ENCODE measurements at places on chromosomes 7 and 10.

DNA sequence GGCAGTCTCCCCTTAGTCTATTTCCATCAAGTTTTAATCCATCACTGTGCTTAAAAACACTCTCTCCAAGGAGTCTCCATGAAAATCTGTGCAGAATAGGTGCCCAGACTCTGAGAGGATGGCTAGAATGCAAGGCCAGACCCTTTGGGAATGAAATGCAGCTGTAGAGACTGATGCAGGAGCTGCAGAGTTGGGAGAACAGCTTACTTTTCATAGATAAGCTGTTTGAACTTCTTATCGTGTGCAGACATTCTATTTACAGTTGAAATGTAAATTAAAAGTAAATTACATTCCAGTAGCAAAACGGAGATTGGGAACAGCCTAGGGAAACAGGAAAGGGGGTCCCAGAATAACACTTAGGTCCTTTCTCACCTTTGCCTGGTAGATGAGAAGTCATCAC, 14.9 kb downstream of the ZNF22 start:
- DNase-seq = no peak

DNA sequence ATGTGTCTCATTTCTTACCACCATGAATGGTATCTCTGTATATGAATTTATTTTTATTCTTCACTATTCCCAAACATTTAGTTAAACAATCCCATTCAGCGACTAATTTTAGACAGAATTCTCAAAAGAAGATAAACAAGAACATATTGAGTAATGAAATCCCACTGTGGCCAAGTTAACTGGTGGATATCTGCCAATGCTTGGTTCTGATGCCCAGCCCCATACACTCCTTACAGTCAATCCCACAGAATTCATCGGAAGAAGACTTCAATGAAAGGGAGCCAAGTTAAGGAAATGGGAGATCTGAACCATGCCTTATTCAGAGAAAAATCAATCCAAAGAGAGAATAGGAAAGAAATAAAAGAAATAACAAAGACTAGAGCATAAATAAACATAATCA, 518.0 kb downstream of the XPNPEP1 start:
- DNase-seq = no peak

GRCh38 chr10:90722832-90723231, 135.0 kb downstream of the HTR7 start:
- DNase-seq = no peak

GRCh38 chr7:101989101-101989500, 171.7 kb downstream of the CUX1 start:
- no peak for DNase-seq

DNA sequence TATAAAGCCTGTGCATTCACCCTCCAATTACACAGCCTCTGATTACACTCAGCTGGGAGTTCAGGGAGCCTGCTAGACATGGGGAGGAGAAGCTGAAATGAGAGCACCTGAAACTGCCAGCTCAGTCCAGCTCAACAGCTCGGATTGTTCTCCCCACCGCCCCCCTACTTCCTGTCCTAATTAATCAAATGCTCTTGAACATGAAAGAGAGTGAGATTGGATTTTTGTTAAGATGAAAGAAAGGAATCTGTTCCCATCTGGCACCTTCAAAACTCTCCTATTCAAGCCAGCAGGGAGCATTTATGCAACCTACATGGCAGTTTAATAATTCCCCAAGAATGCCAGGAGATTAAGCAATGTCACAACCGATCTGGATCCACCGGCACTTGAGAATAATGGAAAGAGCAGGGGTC, 98.0 kb downstream of the NPSR1 start:
- DNase-seq = no peak

DNA sequence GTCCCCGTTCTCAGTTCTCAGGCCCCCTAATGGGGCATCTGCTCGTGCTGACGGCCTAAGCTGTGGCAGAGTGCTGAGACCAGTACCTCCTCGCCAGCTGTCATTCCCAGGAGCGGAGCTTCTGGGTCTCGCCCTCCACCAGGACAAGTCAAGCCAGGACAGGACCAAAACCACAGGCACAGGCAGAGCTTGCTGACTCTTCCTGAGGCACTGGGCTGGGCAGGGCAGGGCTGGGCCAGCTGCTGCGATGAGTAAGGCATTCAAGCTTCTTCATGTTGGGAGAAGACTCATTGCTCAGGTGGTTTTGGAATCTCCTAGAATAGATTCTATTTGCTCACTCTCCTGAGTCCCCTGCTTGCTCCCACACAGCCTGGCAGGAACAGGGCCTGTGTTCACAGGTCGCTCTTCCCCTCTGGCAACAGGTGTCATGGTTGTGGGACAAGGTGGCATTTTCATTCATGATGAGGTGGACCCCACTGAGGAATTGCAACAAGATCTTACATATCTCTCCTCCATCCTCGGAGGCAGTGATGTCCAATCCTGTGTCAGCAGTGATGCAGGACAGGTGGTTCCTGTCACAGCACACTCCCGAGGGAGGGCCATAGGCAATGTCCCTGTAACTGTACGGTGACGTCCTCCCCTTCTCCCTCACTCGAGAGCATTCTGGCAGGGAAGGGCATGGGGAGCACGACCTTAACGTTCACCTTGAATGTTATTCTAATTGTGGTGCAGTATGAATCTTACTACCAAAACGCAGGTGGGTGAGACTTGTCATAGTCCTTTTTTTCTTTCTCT, 17.0 kb upstream of the SH3PXD2A start:
- DNase-seq = no peak

GRCh38 chr7:88789480-88790064, 6.0 kb downstream of the TEX47 start:
- no peak for DNase-seq

DNA sequence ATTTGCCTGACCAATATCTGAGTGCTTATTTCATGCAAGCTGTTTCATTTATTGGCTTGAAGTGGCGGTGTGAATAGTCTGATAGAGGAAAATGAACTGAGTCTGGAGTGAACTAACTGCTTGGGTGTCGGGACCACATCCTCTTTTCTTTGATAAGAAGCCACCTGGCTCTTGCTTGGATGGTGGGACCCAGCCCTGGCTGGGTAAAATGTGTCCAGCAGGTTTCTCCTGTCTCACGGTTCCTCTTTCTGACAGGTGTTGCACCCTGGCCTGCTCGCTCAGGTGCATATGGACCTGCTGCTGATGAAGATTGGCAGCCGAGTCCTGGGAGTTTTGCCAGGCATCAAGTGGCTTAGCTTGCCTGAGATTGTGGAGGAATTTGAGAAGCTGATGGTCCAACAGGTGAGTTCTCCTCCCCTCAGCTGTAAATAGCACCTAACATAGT, 1.6 kb downstream of the ADCK2 start:
- DNase-seq = no peak

GRCh38 chr7:45622058-45622457, 47.9 kb downstream of the ADCY1 start:
- no peak for DNase-seq

GRCh38 chr10:132467464-132468149, 70.0 kb upstream of the INPP5A start:
- DNase-seq = no peak

- no peak for DNase-seq
Measured at GRCh38 chr7:156074084-156074483, 261.8 kb upstream of the SHH start.

DNA sequence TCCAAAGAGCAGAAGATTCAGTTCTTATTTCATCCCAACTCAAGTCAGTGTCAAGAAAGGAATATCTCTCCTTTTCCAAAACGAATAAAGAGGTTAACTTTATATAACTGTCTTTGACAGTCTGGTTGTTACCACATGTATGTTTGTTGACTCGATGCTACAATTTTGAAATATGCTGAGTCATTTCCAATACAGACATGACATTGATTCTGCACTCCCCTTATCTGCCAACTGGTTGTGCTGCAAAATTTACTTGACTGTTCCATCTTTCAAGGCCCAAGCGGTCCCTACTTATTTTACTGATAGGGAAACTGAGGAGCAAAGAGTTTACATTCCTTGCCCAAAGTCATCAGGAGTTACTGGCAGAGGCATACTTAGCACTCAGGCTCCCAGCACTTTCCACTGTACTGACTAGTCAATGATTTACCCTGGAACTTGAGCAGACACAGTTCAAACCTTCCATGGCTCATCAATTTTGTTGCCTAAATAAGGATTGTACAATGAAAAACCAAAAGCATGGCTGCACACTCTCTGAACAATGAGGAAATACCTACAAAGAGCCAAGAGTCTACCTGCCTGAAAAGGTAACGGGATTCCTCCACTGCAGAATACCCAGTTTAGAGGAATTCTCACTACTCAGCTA, 52.8 kb downstream of the ABLIM1 start:
- no peak for DNase-seq

GRCh38 chr10:75470901-75471300, 39.5 kb downstream of the LRMDA start:
- no peak for DNase-seq

GRCh38 chr7:140350056-140350455, 48.3 kb downstream of the SLC37A3 start:
- DNase-seq = no peak

DNA sequence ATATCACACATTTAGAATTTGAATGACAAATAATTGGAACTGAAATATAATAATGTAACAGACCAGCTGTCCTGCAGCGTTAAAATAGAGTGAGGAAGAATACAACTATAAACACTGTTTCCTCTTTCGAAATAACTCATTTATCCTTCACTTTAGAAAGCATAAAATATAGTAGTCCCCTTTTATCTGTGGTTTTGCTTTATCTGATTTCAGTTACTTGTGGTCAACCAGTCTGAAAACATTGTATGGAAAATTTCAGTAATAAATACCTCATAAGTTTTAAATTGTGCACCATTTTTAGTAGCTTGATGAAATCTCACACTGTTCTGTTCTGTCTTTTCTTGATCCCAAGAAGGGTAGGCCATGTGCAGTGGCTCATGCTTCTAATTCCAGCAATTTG, 31.7 kb downstream of the POLR1F start:
- no peak for DNase-seq

DNA sequence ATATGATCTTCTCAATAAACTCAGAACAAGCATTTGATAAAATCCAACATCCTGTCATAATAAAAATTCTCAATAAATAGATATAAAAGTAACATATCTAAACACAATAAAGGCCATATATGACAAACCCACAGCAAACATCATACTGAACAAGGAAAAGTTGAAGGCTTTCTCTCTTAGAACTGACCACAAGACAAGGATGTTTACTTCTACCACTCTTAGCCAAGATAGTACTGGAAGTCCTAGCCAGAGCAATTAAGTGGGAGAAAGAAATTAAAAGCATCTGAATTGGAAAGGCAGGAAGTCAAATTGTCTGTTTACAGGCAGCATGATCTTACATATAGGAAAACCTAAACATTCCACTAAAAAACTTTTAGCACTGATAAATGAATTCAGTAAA, 510.9 kb downstream of the ANKRD7 start:
- DNase-seq = no peak

DNA sequence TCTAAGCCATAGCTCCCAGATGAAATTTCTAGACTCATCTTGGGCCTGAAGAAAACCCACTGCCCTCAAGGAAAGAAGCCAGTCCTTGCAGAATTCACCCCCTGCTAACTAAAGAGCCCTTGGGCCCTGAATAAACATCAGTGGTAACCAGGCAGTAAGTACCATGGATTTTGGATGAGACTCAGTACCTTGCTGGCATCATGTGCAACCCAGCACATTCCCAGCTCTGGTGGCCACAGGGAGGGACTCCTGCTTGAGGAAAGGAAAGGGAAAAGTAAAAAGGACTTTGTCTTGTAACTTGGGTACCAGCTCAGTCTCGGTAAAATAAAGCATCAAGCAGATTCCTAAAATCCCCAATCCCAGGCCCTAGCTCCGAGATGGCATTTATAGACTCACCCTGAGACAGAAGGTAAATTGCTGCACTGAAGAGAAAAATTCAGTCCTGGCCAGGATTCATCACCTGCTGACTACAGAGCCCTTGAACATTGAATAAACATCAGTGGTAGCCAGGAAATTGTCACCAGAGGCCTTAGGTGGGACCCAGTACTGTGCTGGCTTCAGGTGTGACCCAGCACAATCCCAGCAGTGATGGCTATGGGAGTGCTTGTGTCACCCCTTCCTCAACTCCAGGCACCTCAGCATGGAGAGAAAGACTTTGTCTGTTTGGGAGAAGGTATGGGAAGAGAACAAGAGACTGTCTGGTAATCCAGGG, 31.2 kb upstream of the SFTPD start:
- DNase-seq = no peak

- DNase-seq = no peak
Measured at GRCh38 chr10:60877777-60878120, 66.2 kb downstream of the RHOBTB1 start.

GRCh38 chr7:39592586-39592985, 26.4 kb downstream of the YAE1 start:
- DNase-seq = no peak

GRCh38 chr10:21048068-21048467, 151.0 kb upstream of the NEBL start:
- DNase-seq = no peak

GRCh38 chr10:8919280-8919679, 864.8 kb downstream of the GATA3 start:
- DNase-seq = no peak

- no peak for DNase-seq
Measured at GRCh38 chr7:45978010-45978681, 57.1 kb upstream of the IGFBP3 start.

DNA sequence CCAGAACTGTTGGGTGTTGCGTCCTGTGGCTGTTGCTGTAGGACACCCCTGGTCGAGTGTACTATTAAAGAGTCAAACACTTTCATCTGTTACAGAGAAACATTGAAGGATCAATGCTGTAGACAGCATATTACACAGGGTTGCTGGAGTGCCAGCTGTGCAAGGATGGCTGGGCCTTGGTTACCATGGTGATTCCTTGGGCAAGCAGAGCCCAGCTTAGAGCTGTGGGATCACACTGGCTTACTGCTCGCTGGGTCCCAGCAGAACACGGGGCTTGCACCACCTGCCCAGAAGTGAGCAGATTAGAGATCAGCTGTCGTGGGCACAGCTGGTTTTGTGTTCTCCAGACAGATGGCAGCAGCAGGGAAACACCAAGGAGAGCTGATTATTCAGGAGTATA, 76.0 kb downstream of the GPR141 start:
- no peak for DNase-seq

- DNase-seq = no peak
Measured at GRCh38 chr7:151068069-151068773, 8.8 kb downstream of the SLC4A2 start.

GRCh38 chr10:112985690-112986543, 35.9 kb downstream of the TCF7L2 start:
- no peak for DNase-seq

DNA sequence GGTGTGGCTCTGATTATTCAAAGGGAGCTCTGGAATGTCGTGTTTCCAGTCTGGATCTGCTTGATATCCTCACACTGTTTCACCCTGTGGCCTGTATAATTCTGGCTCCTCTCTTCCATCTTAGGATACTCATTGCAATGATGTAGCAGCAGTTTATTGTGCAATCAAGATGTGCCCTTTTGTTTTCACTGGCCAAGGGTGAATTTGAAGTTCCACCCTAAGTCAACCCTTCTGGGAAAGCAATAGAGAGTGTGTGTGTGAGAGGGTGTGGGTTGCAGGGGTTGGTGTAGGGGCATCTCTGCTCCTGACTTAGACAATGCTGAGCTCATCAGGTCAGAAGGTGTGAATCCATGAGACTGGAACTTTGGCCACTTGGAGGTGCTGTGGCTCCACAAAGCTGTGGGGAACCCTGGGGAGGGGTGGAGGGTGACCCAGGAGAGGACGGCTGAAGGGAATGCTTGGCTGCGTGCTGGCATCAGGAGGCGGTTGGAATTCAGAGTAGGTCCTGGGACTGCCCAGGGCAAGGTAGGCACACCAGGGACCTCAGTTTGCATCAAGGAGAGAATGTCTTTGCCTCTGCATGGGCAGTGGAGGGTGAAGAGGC, 118.0 kb upstream of the PRSS58 start:
- DNase-seq = no peak

- no peak for DNase-seq
Measured at GRCh38 chr7:88386665-88387156, 80.0 kb upstream of the STEAP4 start.
